ENCODE measurements at places on chromosomes 6 and 20.

DNA sequence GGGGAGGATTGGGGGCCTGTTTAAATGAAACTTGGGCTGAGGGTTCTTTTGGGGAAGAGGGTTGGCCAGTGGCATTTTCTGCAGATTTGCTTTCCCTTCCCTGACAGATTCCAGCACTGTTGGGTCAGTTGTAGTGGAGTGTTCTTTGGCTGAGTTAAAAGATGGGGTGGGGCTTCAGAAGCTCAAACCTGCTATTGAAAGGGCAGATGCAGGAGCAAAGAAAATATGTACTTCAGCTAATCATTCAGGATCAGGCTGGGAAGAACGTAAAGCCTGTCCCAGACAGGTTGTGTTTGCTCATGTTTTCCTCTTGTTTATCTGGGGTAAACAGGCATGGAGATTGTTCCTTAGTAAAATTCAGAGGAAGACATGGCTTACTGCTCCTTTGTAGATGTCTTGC is 2.5 kb downstream of the SASH1 start:
- no peak for DNase-seq

DNA sequence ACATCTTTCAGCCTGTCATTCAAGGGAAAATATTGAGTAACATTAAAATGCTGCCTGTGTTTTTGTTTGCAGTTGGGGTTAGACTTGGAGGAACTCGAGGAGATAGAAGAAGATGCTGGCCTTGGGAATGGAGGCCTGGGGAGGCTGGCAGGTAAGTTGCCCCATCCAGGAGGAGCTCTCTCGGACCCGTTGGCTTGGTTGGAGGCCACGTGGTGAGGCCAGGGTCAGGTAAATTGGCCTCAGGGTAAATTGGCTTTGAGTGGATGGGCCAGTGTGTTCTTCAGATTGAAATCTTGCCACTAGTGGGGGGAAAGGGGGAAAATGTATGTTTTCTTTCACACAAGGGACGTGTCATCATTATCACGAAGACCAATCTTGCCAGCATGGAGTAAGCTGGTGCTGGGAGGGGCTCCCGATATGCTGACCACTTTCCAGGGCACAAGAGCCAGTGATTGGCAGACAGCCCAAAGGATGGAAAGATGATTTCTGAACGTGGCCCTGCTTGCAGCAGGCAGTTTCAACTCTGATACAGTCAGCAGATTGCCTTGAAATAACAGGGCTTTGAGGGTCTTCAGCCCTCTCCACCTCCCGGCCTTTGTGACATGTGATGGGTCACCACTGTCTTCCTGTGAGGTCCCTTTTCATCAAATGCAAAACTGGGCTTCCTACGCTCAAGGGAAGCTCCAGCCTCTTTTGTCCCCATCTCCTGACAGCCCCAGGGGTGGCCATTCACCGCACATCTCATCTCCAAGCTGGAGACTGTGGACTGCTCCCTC is 21.4 kb downstream of the PYGB start:
- no peak for DNase-seq

GRCh38 chr6:68754681-68755213 is 119.7 kb downstream of the ADGRB3 start:
- no peak for DNase-seq

GRCh38 chr20:51208162-51208561 is 185.3 kb upstream of the KCNG1 start:
- no peak for DNase-seq

- DNase-seq: no peak
Measured at GRCh38 chr6:119128252-119128912, 49.9 kb upstream of the FAM184A start.

- DNase-seq: no peak
Measured at GRCh38 chr20:33127422-33128097, 40.4 kb upstream of the BPIFA2 start.

- peak; percentile 21 for DNase-seq
Measured at GRCh38 chr6:159169557-159170332, 545 bp downstream of the FNDC1 start.

DNA sequence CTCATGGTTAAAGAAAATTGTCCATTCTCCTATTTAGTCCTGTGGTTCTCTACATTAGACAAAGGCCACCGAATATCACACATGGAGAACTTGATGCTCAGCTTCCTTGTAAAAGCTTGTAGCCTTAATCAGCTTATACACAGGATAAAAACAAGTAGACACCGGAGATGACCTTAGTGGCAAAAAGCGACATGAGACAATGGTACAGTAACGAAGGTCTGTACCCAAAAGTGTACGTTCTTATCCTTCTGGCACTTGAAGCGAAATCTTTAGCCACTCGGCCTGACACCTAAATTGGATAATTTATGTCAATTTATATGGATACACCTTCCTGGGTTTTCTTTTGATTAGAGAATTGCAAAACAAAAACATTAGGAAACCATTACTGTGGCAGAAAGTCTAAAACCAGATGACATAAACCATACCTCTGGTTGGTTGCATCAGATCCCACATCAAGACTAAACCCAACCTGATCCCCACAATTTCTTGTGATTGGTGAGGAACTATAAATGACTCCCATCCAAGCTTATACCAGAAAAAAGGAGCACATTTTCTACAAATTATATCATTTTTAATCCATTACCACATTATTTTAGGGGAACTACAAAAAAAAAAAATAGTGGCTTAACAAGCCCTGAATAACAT is 6.1 kb downstream of the RBM39 start:
- DNase-seq: no peak

DNA sequence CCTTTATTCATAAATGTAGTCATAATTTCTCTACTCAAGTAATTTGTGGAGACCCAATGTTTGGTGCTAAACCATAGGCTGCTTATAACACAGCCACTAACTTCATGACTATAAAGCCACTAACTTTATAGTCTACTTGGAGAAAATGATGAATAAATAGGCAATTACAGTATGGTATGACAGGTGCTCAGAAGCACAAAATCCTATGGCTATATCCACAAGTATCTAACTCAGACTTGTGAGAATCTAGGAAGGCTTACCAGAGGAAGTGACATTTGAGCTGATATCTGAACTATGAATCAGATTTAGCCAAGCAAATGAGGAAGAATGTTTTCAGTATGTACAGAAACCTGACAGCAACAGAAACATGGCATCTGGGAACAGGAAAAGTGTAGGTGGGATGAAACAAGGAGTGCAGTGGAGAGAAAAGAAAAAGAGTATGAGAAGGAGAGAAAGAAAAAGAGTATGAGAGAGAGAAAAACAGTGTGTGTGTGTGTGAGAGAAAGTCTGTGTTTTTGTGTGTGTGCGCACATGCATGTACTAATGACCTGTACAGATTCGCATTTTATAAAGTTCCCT is 59.9 kb downstream of the REV3L start:
- no peak for DNase-seq

GRCh38 chr20:44807051-44807683 is 3.2 kb downstream of the RIMS4 start:
- no peak for DNase-seq

- DNase-seq: no peak
Measured at GRCh38 chr6:87484491-87484890, 11.7 kb downstream of the SLC35A1 start.

DNA sequence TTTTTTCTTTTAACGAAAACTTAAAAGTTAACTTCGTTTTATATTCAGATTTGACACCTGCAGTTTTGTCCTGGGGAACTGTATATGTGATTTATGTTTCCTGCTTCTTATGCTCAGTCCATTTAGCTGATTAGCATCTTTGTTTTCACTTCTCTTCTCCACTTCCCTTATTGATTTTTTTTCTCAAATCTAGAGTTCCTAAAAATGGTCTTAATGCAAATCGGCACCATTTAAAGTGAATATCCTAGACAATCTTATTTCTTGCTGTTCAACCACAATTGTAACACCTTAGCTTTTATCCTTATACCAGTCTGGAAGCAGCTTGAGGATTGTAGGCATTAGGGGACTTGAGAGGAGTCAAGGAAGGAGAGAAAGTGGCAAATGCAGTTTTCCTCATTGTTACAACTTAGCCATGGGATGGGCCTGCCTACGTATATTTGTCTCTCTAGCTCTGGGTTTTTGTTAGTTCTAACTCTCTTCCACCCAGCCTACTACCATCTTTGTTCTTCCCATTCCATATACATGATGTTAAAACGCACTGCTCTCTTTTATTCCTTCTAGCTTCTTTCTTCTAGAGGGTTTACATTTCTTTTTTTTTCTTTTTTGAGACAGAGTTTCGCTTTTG is 8.5 kb downstream of the QRSL1 start:
- no peak for DNase-seq

GRCh38 chr6:100877851-100878250 is 3.3 kb downstream of the ASCC3 start:
- no peak for DNase-seq

DNA sequence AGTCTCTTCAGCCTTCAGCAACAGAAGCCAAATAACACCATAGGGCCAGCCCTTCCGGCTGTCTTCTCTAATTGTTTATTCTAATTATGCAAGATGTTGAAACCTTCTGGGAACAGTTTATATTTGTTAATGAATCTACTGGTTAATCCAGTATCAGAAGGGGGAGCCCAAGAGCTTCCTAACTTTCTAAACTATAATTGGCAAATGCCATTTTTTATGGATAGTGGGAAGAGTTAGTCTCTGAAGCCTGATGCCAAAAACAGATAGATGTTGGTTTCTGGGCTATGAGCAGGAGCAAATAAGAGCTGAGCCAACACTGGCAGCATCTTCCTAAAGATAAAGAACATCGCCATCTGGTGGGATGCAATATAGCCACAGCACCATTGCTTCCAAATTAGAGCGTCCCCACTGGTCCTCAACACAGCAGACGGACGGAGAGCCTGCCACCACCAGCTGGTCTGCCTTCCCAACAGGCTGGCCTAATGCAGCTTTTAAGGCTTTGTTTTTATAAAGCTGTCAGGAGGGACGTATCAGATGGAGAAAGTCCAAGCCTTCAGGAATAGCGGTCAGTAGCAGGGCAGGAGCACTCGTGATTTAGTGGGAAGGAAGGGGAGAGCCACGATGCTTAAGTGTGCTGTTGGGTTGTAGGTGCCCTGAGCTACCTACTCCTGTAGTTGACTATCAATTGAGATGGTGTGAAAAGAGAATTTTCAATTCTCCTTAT is 118.8 kb downstream of the RALGAPA2 start:
- DNase-seq: peak; percentile 96

DNA sequence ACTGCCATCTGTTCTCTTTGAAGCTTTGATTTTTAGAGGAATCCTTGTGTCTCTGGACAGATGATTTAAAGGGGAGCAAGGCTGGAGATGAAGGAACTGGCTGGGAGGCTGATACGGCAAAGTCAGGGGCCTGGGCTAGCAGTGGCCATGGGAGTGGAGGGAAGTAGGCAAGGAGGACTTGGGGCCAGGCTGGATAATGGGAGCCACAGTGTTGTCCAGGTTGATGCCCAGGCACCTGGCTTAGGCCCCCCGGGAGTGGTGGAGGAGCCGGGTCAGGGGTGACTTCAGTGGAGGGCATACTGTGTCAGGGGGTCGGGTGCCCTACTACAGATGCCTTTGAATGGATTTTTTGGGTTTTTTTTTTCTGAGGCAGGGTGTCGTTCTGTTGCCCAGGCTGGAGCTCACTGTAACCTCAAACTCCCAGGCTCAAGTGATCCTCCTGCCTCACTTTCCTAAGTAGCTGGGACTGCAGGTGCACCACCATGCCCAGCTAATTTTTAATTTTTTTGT is 45.0 kb downstream of the EFCAB8 start:
- DNase-seq: no peak

DNA sequence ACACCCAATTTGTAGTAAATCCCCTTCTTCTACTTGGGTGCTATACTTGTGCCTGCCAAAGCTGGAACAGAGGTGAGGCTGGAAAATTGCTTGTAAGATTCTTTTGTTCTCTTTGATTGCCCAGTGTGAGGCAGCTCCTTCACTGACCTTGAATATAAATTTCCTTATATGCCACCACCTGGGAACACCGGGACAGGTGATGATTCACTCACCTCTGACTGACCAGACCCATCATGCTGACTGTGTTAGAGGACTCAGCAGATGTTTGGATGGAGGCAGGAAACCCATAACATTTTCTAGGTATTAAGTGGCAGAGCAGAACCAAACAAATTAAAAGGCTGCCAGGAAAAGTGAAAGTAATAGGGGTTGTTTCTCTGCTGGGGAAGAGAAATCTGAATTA is 120.9 kb downstream of the GRM1 start:
- DNase-seq: no peak

DNA sequence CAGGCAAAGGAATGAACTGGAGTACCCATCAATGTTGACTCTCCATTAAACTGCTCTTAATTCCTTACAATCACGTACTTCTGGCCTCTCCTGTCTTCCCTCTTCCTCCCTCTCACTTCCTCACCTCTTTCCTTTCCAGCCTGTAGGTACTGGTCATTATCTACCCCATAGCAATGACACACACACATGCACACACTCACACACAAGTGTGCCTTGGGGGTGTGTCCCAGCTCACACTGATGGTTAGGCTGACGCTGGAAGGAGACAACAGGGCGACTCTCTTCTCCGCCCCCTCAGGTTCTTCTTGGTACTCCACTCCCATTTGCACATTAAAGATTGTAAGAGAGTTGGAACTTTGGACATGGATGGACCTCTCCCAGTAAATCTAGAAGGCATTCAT is 14.0 kb upstream of the SERPINB9 start:
- DNase-seq: no peak

GRCh38 chr20:50305636-50306477 is 115.2 kb downstream of the CEBPB start:
- DNase-seq: no peak

GRCh38 chr6:138970856-138971425 is 17.1 kb downstream of the REPS1 start:
- no peak for DNase-seq

- no peak for DNase-seq
Measured at GRCh38 chr6:121436960-121437850, 1.8 kb downstream of the GJA1 start.

DNA sequence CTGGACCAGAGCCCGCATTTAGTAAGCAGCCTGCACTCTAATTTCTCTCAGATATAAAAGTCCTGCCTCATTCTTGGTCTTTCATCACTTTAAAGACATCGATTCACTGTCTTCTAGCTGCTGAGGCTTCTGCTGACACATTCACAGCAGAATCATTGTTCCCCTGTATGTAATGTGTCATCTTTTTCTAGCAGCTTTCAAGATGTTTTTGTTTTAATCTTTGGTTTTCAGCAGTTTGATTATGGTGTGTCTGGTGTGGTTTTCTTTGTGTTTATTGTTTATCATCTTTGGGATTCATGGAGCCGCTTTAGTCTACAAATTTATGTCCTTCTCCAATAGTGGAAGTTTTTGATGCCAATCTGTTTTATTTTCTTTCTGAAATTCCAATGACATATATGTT is 157.3 kb upstream of the STMND1 start:
- DNase-seq: no peak

DNA sequence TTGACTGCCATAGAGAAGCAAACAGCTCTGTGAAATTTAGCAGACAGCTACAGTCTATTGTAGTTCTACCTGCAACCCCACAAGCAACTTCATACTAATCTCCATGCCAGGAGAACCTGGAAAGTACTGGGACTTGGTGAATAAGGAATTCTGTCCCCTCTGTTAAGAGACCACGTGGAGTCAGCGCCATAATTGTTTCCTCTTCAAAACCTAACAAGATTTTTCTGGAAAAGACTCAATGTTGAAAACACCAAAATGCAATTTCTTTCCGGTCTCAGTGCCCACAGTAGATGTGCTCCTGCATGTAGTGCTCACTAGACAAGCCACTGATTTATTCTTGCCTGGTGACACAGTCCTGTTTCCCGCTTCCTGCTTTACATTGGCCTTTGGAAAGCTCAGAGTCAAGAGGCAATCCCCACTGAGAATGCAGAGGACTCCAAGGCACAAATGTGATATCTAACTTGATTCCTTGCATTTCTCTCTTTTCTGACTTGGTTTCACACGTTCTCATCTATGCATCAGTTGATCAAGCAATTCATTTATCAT is 268.3 kb downstream of the HIVEP2 start:
- DNase-seq: no peak
